SW480 (cell line): ENCODE measurements at places on chromosomes 7 and 10.

GRCh38 chr10:48947690-48948469 lies 8.2 kb upstream of the LRRC18 start:
- DNase-seq, result no peak

GRCh38 chr7:29412912-29413311 lies 150.7 kb upstream of the PRR15 start:
- peak; percentile 73 for DNase-seq

DNA sequence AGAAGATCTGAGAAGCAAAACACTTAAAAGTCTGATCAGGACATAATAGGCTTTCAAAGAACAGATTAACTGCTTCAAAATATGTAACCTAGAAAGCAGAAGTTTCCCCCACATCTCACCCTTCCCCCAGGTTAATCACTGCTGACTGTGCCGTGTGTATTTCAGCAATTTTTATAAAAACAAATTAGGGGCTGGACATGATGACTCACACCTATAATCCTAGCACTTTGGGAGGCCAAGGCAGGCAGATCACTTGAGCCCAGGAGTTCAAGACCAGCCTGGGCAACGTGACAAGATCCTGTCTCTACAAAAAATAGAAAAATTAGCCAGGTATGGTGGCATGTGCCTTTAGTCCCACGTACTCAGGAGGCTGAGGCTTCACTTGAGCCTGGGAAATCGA lies 67.6 kb upstream of the GATA3 start:
- DNase-seq, result no peak

- peak; percentile 74 for DNase-seq
Observed at GRCh38 chr7:102286237-102287110, at the start of gene SH2B2. TSS of gene SH2B2 (plus strand) at chr7:102286868. CDS start at chr7:102300551, 13,683 bp downstream.

- DNase-seq, result no peak
Observed at GRCh38 chr7:155744971-155745683, 67.1 kb downstream of the SHH start.

DNA sequence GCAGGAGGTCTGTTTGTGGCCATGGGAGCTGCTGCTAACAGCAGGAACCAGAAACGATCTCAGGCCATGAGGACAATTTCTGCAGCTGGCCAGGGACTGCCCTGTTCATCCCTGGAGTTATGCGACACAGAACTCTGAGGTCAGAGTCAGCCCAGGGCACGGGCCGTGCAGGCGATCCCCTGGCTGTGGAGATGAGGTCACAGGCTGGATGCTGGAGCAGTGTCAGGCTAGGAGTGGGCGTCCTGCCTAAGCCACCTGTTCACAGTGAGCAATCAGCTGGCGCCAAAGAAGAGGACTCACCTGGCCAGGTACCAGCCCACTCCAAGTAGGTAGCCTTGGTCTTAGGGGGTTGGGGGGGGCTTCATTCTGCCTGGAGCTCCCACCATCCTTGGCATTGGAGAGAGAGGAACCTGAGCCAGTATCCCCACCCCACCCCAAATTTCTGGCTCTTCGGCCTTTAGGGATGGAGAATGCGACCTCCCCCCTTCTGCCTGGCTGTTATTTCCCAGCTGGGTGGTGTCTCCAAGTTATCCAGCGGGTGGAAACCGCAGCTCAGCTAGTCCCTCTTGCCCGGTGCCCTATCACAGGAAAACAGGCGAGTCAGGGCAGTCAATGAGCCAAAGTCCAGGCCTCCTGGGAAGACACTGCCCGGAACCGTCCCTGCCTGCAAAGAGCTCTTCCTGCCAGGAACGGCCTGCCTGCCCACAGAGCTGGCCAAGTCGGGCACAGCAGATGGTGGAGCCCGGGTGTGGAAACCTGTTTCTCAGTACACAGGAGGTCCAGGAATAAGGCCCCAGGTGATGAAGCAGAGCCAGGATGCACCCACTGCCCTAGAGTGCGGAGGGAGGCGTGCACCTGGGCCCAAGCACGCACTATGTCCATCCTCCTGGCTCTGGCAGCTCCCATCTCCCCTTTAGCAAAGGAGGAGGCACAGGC lies 1.8 kb upstream of the TTYH3 start:
- DNase-seq, result peak; percentile 90

DNA sequence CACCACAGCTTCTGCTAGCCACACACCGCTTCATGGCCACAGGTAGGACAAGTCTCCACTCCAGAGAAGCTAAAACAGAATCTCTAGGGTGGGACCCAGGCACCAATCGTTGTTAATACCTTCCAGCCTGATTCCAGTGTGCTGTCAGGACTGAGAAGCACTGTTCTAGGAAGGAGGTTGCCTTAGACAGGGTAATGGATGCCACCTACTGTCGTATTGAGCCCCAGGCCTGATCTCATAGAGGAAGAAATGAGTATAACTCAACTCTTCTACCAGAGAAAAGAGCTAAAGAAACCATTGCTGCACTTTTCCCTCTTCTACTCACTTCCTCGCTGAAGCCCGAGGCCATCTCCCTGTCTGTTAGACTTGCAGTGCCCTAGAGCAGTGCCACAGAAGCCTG lies 31.8 kb downstream of the CNNM1 start:
- no peak for DNase-seq

DNA sequence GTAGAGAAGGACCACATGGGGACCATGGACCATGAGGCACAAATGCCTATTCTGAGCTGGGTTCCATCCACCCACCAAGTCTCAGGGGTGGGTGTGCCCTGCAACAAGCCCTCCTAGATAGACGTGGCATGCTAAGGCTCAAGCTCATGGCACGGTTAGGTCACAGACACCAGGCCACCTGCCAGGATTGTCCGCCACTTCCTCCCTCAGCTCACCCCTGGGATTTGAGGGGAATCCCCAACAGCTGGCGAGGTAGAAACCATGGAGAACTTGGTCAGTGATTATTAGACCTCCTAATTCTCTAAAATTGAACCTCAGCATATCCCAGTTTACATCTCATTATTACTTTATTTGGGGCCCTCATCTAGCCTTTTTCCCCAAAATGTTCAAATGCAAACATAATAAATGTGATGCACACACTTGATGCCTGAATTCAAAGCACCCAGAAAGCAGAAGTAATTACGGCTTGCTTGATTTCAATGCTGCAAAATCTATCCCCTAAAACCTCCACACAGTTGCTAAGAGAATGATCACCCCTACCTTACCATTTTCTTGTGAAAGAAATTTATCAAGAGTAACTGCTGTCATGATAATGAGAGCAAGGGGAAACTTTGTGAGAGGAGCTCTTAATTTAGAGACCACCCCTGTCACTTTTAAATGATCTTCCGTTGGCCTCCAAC lies 366.6 kb upstream of the PFKP start:
- no peak for DNase-seq

DNA sequence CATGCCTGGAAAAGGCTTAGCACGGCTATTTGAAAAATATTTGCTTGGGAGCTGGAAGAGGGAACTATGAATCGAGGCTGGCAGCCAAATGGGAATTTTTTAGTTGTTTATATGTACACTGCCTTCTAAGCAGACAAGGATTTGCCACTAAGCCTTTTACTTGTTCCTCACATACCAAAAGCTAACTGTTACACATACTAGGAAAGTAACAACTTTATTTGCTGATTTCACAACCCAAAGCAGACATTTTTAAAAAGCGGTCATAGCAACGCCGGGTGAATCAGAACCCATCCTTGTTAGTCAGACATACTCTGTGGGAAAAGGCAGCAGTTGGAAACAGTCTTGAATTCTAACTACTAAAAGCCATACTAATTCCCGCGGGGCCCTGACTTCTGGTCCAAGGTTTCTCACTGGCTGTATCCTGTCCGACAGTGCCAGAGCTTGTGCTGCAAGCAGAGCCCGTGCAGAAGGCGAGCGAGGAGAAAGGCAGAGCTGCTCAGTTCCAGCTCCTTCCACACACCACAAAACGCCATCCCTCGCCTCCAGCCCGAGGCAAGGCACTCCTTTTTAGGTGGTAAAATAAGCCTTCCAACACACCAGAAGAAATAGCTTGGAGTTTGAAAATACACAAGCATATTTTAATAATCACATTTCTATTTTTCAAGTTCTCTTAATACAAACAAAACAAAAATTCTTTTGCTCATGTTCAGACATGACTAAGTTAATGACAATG lies 89.2 kb downstream of the RNF216 start:
- DNase-seq, result no peak

DNA sequence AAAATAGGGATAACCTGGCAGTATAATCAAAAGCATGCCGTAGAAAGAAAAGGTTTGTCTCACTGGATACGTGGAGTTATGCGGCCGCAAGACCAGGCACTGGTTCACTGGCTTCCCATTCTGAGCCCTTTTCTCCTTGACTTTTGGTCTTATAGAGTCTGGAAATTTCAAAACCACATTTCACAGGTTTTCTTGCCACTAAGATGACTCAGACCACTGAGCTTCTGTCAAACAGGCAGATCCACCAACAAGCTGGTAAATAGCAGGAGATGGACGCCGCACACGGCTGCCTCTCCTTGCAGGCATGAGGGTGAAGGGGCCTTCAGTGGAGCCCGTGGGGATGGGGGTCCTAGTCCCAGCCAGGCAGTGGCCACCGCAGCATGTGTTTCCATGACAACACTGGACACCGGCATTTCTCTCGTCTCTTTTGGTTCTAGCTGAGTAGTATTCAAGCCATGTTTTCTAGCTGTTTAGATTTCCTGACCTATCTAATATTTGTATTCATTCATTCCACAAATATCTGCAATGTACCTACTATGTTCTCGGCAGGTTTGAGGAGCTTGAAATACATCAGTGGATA lies 55.5 kb downstream of the KLF6 start:
- no peak for DNase-seq

GRCh38 chr7:28383975-28384374 lies 28.3 kb upstream of the CREB5 start:
- no peak for DNase-seq

DNA sequence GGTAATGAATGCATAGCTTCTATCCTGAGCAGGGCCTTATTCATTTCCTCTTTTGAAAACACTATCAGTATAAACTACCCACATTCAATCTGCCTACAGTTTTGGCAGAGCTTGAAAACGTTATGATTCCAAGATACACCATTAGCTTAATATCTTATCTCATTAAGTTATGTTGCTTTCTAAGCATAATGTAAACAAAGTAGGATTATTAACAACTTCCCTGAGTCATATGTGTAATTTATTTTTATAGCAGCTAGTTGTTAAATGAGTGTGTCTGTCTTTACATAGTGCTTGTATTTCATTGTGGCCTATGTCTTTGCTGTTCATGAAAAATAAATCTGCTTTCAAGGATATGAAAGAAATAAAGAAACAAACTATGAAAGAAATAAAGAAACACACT lies 106.2 kb upstream of the DLX6 start:
- no peak for DNase-seq

DNA sequence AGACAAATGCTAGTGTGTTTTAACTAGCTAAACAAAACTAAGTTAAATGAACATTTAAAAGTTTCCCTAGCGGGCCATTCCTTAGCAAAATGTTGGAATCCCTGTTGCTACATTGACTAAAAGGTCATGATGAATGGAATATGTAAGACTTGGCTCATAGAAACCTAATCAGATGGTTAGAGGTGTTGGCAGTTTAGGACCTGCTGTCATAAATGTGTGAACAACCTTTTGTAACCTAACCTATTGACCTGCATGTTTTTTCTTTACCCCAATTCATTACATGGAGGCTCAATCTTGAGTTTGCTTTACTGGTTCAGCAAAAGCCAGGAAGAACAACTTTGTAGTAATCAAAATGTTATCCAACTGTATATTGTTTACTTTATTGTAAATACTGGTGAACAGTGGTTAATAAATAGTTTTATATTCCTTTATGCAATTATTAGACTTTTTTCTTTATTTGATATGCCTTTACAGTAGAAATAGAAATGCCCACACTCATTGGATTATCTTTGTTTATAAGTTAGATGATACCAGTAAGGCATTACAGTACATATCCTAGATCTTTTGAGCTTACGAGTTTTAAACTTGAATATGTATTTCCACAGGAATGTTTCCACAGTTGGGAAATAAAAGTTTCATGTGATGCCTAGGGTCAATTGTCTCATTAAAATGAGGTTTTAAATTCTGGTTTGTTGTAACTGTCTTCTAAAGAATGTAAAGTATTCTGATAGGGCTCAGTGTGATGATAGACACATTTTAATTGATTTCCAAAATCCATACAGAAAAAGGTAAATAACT lies 11.6 kb downstream of the CBX3 start:
- no peak for DNase-seq

DNA sequence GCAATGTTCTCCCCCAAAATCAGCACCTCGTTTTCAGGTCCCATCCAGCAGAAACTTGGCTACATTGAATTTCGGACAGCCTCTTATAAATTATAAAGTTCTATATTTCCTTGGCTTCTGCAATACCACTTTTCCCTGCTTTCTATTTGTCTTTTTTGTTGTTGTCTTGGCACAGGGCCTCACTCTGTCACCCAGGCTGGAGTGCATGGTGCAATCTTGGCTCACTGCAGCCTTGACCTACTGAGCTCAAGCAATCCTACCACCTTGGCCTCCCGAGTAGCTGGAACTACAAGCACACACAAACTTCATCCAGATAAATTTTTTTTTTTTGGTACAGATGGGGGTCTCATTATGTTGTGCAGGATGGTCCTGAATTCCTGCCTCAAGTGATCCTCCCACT lies 55.3 kb upstream of the HECW1 start:
- no peak for DNase-seq

GRCh38 chr10:103727546-103727963 lies 127.8 kb downstream of the SH3PXD2A start:
- no peak for DNase-seq

DNA sequence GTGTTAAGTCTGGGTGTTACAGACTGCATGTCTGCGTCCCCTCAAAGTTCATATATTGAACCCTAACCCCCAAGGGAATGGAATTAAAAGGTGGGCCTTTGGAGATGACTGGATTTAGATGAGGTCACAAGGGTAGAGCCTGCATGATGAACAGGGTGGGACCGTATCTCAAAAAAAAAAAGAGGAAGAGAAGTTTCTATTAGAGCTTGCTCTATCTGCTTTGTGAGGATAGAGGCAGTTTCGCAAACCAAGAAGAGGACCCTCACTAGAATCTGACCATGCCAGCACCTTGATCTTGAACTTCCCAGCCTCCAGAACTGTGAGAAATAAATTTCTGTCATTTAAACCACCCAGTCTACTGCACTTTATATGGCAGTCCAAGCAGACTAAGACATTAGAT lies 1.4 kb downstream of the KIN start:
- DNase-seq, result no peak

DNA sequence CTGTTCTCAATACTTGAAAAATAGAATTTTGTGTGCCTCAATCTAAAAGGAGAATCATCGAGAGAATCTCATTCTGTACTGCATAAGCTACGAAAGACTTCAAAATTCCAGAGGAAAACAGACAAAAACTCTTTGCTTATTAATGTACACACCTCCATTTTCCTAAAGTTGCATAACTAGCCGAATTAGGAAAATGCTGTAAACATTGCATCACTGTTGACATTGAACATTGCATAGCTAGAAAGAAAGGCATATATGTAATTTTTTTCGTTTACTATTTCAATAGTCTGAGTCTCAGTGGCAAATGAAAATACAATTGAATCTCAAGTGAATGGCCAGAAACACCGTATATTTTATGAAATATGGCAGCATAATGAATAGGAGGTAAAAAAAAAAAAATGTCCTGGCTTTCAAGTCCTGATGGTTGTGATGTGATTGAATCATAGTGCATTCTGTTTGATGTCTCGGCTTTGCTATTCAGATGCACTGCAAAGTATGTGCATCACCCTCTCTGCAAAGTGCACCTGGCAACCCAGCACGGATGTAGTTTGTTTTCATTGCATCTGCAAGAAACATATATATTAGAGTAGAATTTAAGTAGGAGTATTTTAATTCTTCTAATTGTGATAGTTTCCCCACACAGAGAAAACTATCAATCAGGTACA lies 196.7 kb downstream of the VTI1A start:
- peak; percentile 18 for DNase-seq
